Progenitor cell of endocrine pancreas (in vitro differentiated cells): ENCODE measurements at places on chromosomes 7 and 10. TPM values are rescaled to one million over a fixed set of nuclear protein-coding genes. Genes with fewer than 3 reads are reported as not detected.

The PPP3CB gene
- total RNA-seq: 49.6 and 56.4 TPM in 2 replicates

The HOXA6 gene
- 0.38 TPM in 1 of 2 replicates, not detected in the other for total RNA-seq

The SGCE gene
- 35.4 and 49.3 TPM in 2 replicates for total RNA-seq

The CASTOR2 gene
- total RNA-seq: 67.0 and 79.8 TPM in 2 replicates

The TFPI2 gene
- 1.7 and 2.6 TPM in 2 replicates for total RNA-seq

The PILRA gene
- 3.9 and 5.3 TPM in 2 replicates for total RNA-seq
